ENCODE measurements at places on chromosomes 13 and 19.

DNA sequence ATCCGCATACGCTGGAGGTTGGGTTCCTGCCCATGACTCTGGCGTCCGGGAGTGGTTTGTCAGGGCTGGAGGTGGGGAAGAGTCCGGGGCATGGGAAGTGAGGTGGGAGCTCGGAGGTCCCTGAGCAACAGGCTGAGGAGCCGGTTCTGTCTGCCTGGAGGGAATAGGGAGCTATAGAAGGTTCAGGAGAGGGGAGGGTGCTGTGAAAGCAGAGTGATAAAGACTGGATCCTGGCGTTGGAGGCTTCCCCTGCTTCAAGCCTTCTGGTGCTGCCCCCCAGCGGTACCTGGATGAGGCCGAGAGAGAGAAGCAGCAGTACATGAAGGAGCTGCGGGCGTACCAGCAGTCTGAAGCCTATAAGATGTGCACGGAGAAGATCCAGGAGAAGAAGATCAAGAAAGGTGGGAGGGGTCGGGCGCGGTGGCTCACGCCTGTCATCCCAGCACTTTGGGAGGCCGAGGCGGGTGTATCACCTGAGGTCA is 2.6 kb downstream of the HMG20B start:
- DNase-seq, result no peak

DNA sequence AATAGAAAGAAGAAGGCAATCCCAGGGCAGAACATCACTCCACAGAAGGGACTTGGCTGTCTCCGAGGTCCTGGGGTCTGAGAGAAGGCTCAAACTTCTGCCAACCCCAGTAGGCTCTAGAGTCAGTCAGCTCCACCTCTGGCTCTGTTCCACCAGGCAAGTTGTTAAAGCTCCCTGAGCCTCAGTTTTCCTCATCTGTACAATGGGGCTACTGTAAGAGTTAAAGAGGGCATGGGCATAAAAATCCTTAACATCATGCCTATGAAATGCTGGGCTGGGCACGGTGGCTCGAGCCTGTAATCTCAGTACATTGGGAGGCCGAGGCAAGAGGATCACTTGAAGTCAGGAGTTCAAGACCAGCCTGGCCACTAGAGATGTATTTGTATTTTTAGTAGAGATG is 5.1 kb downstream of the UNC13A start:
- DNase-seq, result no peak

DNA sequence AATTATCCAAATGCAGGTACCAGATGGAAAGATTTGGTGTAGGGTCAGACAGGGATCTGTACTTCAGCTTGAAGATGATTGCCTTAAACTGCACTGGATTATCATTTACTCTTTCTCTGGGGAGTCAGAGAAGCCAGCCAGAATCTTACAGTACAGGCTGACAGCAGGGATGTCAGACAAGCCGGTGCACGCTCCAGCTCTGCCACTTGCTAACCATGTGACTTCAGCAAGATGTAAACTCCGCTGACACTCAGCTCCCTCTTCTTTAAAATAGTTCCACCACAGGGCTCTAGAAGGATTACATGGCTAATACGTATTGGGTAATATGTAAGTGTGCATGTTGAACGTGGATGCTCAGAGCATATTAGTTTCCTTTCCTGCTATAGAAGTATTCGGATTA is 251.4 kb upstream of the MAB21L1 start:
- no peak for DNase-seq

DNA sequence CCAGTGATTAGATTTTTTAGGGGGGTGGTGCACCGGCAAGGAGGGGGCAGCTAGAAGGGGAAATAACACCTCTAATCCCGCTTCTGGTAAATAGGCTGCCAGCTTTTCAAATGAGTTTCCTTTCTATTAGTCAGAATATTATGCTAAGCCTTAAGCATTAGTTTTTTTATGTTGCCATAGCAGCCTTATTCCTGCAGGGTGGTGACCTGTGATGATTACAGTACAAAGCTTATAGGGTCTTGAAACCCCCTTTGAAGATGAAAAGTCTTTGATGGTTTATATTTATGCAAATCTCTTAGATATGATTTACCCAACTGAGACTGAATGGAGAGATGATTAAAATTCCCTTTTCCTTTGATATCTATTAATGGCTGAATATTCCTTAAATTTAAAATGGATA is 109.8 kb downstream of the ZIC5 start:
- no peak for DNase-seq

GRCh38 chr13:77811381-77811780 is 107.2 kb downstream of the EDNRB start:
- DNase-seq, result no peak

- DNase-seq, result no peak
Observed at GRCh38 chr19:29631450-29631849, 25.4 kb downstream of the POP4 start.

DNA sequence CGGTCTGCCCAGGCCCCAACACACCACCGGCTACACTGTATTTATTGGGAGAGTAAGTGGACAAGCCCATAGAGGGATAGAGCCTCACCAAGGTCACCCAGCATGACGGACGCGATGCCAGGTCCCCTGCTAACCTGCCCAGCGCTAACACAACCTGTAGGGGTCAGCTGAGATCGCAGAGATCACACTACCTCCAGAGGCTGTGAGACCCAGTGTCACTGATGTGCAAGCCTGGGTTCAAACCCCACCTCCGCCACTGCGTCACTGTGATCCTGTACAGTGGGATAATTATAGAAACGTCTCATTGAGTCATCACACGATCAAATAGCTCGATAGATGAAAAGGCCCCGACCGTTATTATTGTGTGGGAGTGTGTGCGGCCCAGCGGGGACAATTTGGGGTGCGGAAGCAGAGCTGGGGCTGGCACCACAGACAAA is 10.6 kb upstream of the TLE2 start:
- no peak for DNase-seq

- DNase-seq, result no peak
Observed at GRCh38 chr13:74316547-74316946, 182.3 kb upstream of the KLF12 start.

DNA sequence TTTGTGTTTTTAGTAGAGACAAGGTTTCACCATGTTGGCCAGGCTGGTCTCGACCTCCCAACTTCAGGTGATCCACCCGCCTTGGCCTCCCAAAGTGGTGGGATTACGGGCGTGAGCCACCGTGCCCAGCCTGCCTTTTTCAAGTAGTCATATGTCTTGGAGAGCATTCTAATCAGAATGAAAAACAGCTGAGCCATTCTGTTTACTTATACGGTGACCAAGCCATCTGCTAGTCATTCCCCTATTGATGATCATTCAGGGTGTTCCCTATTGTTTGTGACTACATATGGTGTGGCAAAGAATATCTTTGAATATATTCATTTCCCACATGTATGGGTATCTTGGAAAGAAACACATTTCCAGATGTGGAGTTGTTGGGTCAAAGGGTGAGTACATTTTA is 17.2 kb downstream of the BLOC1S3 start:
- no peak for DNase-seq

- DNase-seq, result no peak
Observed at GRCh38 chr19:14333101-14333871, 48.0 kb upstream of the ADGRE5 start.

GRCh38 chr13:113405481-113406300 is 41.8 kb upstream of the GRTP1 start:
- DNase-seq, result no peak

DNA sequence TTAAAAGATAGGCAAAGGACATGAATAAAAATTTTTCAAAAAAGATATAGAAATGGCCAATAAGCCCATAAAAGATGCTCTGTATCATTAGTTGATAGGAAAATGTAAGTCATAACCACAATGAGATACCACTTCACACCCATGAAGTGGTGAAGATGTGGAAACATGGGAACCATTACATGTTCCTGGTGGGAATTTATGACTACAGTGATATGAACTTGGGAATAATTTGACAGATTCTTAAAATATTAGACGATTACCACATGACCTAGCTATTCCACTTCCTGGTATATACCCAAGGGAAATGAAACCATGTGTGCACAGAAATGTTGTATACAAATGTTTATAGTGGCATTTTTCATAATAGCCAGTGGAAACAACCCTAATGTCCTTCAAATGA is 232.2 kb downstream of the GGACT start:
- DNase-seq, result no peak

DNA sequence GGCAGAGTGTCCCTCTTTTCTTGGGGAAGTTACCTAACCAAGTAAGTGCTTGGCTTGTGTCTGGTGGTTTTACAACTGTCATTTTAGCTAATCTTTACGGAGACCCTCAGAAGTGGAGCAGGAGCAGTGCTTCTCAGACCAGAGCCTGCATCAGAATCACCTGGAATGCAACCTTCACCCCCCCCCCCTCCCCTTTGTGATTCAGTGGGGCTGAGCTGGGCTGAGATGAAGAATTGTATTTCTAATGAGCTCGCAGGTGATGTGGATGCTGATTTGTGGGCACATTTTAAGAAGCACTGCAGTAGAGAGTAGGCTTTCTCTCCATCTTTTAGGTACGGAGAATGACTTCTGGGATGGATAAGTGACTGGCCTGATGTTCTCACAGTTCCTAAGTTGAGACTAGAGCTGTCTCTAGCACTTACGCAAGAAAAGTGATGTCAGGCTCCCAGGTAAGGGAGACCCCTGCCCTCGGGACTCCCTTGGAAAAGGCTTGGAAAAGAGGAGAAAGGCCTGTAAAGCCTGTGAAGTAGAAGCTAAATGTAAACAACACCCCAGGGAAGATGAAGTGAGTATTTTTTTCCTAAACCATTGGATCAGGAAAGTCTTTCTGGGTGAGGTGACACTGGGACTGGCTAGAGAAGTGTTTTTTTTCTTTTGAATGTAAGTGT is 23.3 kb upstream of the RNF113B start:
- no peak for DNase-seq

DNA sequence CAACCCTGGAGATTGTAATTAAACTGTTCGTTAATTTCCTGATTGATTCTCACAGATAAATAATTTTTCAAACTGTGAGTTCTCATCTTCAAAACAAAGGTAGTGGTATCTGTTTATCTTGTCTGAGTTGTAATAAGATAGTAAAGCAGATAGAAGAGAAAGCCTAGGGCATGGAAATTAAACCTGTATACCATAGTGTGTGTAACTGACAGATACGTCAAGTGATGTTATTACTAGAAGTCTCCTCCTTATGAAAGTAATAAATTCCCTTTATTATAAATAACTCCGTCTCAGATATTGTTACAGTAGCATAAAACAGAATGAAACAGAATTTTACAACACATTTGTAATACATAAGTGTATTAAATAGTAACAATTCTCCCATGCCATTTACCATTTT is 1065.1 kb downstream of the SLITRK1 start:
- DNase-seq, result no peak

- no peak for DNase-seq
Observed at GRCh38 chr19:41098762-41099161, 10.5 kb downstream of the CYP2A13 start.

- no peak for DNase-seq
Observed at GRCh38 chr19:11745869-11746268, 7.1 kb upstream of the ZNF823 start.

GRCh38 chr19:32674931-32675719 is at the start of gene ANKRD27:
Gene ANKRD27, minus strand, starts transcription at chr19:32675180. Its CDS starts 16,165 bp downstream, at chr19:32659015.
- DNase-seq, result peak; percentile 98

GRCh38 chr19:3837332-3837731 is 31.5 kb downstream of the ZFR2 start:
- no peak for DNase-seq

GRCh38 chr13:26538363-26539317 is 18.8 kb upstream of the WASF3 start:
- DNase-seq, result no peak

GRCh38 chr19:49816590-49816989 is 1.5 kb upstream of the MED25 start:
- DNase-seq, result no peak

GRCh38 chr19:47756953-47757608 is 11.7 kb downstream of the NOP53 start:
- no peak for DNase-seq
